ENCODE measurements at places on chromosomes 7 and 10.

DNA sequence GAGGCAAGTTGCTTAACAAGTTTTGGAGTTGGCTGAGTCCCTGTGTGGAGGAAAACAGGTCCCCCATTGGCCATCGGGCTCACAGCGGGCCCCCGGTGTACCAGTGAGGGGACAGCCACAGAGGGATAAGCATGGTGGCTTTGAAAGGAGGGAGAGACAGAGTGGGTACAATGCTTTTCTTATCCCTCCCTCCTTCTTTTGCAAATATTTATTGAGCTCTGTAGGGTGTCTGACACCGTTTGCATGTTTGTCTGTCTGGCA is 2.8 kb downstream of the HTRA1 start:
- no peak for DNase-seq

GRCh38 chr7:21943436-21943835 is 2.3 kb downstream of the CDCA7L start:
- DNase-seq, result no peak

GRCh38 chr7:137960020-137960419 is 41.9 kb downstream of the CREB3L2 start:
- DNase-seq, result no peak

DNA sequence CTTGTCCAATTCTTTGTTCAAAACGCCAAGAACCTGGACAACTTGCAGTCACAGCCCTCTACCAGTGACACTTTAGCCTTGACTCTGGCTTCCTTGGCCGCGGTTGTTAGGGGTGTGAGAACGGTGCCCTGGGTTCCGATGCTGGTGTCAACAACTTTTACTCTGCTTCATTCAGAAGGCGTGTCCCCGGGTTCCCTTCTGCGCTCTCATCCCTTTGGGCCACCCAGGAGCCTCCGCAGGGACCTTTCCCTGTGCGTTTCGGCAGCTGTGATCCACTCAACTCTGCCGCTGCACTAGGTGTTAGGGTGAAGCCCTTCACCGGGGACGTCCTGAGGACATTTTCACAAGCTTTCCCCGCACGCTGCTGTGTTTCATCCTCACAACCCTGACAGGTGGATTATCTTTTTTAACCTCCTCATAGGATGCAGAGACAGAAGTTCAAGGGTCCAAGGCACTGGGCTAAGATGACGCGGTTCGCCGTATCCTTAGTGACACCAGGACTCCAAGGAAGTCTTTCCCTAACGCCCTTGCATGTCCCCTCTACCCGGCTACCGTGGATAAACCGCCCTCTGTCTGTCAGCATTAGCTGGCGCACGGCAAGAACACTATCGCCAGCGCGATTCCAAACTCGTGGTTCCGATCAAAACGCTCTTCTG is 133.5 kb upstream of the SHH start:
- DNase-seq, result no peak

- no peak for DNase-seq
Measured at GRCh38 chr10:49357910-49358309, 38.0 kb downstream of the DRGX start.

All from stimulated activated CD4-positive, alpha-beta T cell treated with anti-CD3 and anti-CD28 coated beads, Interleukin-15, amount 100 ng/mL, for 24 hours (primary cell).